ENCODE measurements at places on chromosomes 2 and 18.

DNA sequence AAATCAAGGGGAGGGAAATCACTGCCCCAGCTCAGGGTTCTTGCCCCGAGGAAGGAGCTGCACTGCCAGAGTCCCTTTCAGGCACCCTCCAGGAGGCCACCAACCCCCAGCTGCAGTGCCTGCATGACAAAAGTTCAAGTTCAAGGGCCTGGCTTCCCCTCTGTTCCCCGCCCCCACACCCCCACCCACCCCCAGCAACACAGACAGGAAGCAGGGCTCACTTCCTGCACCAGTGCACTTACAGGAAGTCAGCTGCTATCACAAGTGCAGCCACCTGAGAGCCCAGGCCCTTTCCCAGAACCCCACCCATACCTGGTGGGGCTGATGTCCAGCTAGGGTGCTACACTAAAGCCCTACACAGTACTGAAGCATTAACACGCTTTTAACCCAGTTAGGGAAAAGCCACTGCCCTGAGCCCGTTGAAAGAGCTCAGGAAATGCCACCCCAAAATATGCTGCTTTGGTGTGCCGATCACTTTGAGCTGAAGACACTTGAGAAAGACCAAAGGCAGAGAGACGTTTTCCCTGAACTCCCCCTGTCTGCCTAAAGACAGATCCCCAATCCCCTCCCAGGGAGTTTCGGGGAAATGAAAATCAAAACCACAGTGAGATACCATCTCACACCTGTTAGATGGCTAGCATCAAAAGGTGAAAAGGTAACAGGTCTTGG, 109.9 kb upstream of the CAB39 start:
- no peak for DNase-seq

DNA sequence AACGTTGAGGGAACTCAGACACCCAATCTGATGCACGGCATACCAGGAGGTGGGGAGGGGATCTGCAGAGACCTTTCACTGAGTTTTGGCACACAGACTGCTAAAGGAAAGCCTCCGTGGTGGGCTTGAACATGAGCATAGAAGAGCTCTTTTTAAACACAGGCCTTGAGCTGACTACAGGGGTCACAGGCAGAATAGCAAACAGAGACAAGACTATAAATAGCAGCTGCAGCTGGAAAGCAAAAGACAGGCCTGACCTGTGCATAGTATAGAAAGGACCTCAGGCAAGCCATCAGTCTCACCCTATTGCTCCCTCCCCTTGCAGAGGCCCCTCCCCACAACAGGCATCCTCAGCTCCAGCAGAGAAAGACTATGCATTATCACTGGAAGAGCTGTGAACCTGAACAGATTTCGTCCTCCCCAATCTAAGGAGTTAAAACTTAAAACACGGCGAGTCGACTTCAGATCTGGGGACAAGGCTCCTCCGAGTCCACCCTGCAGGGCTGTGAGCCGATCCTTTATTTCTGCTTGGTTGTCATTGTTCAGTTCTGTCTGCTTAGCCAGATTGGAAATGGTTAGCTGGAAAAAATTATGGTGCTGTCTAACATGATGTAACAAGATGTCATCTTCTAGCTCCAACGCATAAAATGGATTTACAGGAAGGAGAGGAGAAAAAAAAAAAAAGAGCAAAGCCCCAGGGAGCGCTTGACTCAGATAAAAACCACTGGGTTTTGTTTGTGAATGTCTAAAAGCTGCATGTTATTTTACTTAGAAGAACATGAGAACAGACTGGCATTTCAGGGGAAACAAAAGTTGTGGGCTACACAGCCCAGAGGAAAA, 25.2 kb upstream of the LCLAT1 start:
- DNase-seq, result no peak

- DNase-seq, result peak; percentile 56
Observed at GRCh38 chr2:136049011-136049742, 63.8 kb upstream of the DARS1 start.

- no peak for DNase-seq
Observed at GRCh38 chr2:43192744-43193651, 33.4 kb downstream of the ZFP36L2 start.
